ENCODE measurements at places on chromosomes 16 and 17.

GRCh38 chr16:72008424-72009216 lies at the start of gene DHODH:
DHODH (plus strand) TSS chr16:72008744; CDS start chr16:72008765, 21 bp downstream.
- DNase-seq: peak; percentile 100

GRCh38 chr16:11053916-11054460 lies 109.6 kb downstream of the CLEC16A start:
- no peak for DNase-seq

DNA sequence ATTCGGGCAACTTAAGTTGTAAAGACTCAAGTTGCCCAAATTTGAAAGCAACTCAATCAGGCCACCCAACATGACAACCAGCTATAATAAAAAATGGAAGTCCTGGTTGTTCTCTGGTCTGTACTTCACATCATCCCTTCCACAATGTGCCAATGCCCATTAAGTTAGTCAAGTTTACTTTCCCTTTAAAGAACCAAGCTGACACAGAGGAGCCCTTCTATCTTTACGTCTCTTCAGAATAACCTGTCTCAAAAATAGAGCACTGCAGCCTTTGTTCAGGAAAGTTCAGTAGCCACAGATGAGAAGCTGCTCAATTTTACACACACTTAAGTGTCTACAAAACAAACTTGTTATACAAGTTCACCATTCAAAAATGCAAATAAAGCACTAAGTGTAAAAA lies 75.1 kb upstream of the C17orf78 start:
- DNase-seq: no peak

- DNase-seq: no peak
Observed at GRCh38 chr16:23635958-23636357, 5.2 kb downstream of the PALB2 start.

GRCh38 chr17:17565471-17566339 lies 25.8 kb downstream of the PEMT start:
- no peak for DNase-seq

- DNase-seq: peak; percentile 64
Observed at GRCh38 chr17:79651761-79652160, 40.9 kb upstream of the RBFOX3 start.

- DNase-seq: no peak
Observed at GRCh38 chr17:45651145-45651709, 132.9 kb upstream of the CRHR1 start.

DNA sequence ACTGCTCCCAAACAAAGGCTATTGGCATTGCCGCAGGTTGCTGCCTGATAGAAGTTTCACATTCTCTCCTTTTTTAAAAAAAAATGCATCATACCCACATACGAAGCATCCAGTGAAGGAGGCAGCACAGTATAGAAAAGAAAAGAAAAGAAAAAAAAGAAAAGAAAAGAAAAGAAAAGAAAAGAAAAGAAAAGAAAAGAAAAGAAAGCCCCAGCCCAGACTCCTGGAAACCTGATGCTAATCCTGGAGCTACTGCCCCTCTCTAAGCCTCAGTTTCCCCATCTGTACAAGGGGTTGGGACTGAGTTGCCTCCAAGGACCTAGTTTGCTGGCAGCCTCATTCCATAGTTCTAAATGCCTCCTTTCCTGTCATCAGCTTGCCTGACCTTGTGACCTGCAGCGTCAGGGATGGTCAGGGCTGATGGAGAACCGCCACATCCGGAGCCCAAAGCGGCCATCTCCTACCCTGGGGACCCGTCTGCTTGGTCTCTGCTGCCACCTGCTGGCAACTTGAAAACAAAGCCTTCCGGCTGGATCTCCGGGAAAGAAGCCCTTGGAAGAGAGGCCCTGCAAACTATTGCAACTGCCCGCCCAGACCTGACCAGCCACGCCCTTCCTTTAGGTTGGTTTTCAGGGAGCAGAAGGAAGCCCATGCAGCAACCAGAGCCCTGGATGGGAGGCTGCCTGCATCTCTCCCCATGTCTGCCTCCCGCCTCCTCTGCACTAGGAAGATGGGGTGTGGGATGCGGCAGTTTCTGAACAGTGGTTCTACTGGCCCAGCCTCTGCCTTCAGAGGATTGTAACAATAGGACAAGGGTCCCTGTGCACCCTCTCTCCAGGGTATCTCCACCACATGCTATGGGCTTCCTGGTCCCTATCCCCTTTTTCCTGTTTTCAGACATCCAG lies 13.0 kb downstream of the AIPL1 start:
- peak; percentile 77 for DNase-seq

DNA sequence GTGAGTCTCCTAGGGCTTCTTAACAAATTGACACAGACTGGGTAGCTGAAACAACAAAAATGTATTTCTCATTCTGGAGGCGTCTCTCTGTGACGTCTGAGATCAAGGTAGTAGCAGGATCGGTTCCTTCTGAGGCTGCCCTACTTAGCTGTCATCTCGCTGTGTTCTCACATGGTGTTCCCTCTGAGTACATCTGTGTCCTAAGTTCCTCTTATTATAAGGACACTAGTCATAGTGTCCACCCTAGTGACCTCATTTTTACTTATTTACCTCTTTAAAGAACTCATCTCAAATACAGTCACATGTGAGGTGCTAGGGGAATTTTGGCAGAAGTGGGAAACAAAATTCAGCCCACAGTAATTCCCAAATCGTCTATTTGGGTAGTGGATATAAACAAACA lies 529.1 kb downstream of the NPIPA7 start:
- DNase-seq: no peak

GRCh38 chr17:7336240-7337175 lies at the start of gene ACAP1:
ACAP1 (plus strand) TSS chr17:7336529; CDS start chr17:7336735, 206 bp downstream.
- DNase-seq: peak; percentile 72

DNA sequence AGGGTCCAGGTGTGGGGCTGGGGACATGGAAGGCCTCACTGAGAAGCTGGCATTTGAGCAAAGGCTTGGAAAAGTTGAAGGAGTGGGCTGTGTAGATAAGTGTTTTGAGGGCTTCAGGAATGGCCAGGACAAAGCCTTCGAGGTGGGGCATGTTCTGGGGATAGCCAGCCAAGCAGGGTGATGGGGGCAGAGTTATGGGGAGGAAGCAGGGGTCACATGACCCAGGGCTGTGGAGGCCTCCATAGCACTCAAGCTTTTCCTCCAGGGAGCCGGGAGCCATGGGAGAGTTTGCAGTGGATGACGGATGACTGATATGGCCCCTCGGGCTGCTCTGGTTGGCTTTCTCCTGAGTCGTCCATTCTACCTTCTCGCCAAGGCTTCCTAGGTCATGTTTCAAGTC lies 27.6 kb downstream of the PLCG2 start:
- DNase-seq: no peak

DNA sequence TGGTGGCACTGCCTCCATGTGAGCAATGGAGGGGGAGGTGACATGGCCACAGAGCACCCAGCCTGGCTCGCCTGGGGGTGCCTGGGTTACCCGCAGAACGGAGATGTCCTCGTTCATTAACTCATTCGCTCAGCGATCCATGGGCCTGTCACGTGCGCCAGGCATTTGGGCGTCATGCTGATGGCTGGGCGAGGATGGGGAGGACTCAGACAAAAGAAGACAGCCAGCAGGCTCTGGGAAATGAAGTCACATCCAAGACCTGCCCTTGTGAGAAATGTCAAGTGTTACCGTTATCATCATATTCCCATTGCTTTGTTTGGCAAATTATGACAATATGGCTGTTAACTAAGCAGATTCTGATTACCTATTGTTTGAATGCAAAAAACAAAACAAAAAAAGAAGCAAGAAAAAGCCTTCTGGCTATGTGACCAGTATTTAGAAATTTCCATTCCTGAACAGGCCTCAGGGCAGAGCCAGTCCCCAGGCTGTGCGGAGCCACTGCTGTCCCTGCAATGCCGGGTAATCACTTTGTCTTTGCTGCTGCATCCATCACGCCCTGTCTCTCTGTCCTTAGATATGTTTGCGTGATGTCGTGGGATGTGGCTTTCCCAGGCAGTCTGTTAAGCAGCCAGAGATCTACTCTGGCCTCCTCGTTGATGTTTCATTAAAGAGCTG lies 57.9 kb downstream of the CMIP start:
- no peak for DNase-seq

- no peak for DNase-seq
Observed at GRCh38 chr16:6375465-6376075, 957.1 kb upstream of the RBFOX1 start.
